ENCODE measurements at places on chromosomes 11 and 22.
A peak's percentile ranks its signal among the peaks of the same experiment; 100 is the strongest.

GRCh38 chr11:11407763-11408084 lies 54.7 kb upstream of the CSNK2A3 start:
- no peaks in the 10 kb centered on the region for H3K4me1 ChIP-seq
- no peak overlapping the region for H3K4me3 ChIP-seq
- no peak overlapping the region for H3K27ac ChIP-seq

DNA sequence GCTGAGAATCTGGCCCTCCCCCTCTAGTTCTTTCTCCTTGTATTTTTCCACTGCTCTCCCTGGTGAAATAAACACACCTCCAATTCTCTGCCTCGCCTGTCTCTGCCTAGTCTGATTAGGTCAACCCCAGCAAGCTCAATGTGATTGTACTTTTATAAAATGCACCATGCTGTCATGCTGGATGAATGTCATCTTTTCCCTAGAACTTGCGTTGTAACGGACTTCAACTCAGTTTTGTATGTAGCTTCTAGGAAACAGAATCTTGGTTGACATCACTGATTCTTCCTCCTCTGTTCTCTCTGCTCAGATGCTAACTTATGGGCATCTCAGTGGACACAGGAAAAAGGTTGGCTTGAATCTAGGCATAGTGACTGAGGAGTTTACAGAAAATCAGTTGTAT lies 261.9 kb upstream of the ISX start:
- peaks cover 7% of the 10 kb centered on the region for H3K27me3 ChIP-seq
- H3K27ac ChIP-seq: no peak overlapping the region
- H3K4me3 ChIP-seq: no peak overlapping the region
- H3K4me1 ChIP-seq: no peaks in the 10 kb centered on the region
- no peaks in the 10 kb centered on the region for H3K36me3 ChIP-seq
- no peak for DNase-seq

- H3K36me3 ChIP-seq: no peaks in the 10 kb centered on the region
- no peak overlapping the region for H3K27ac ChIP-seq
- no peaks in the 10 kb centered on the region for H3K4me1 ChIP-seq
- no peak overlapping the region for H3K4me3 ChIP-seq
- no peak for DNase-seq
Observed at GRCh38 chr11:75151346-75152047, 590 bp downstream of the SLCO2B1 start.

- no peak for DNase-seq
- peaks cover 8% of the 10 kb centered on the region for H3K27me3 ChIP-seq
- H3K27ac ChIP-seq: no peak overlapping the region
- H3K4me3 ChIP-seq: no peak overlapping the region
Observed at GRCh38 chr22:30211124-30211820, 35.3 kb downstream of the LIF start.

- H3K4me3 ChIP-seq: no peak overlapping the region
- H3K27me3 ChIP-seq: no peaks in the 10 kb centered on the region
- no peak overlapping the region for H3K27ac ChIP-seq
- DNase-seq: no peak
- H3K4me1 ChIP-seq: no peaks in the 10 kb centered on the region
Observed at GRCh38 chr11:61627850-61628661, 47.2 kb upstream of the SYT7 start.

DNA sequence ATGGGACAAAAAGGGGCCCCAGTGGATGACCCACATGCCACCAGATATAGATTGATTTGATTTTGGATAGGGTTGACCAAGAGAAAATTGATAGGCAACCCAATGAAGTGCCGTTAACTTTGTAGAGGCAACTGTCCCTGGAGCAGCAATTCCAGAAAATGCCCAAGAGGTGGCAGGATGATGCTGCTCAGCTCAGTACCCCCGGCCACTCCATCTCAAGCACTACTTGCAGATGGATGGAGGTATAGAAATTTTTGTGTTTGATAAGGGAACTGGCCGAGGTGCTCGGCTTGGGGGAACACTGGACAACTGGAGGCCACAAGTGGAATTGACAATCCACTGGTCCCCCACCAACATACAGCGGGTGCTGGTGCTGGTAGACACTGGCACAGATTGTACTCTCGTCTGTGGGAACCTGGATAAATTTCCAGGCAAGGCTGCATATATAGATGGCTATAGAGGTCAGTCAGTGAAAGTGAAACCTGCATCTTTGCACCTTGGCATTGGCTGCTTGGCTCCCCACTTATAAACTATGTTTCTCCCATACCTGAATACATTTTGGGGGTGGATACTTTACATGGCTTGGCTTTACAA lies 86.3 kb downstream of the CCDC83 start:
- peaks cover 16% of the 10 kb centered on the region for H3K4me1 ChIP-seq
- no peaks in the 10 kb centered on the region for H3K36me3 ChIP-seq
- H3K27me3 ChIP-seq: no peaks in the 10 kb centered on the region
- H3K27ac ChIP-seq: no peak overlapping the region
- H3K4me3 ChIP-seq: no peak overlapping the region

DNA sequence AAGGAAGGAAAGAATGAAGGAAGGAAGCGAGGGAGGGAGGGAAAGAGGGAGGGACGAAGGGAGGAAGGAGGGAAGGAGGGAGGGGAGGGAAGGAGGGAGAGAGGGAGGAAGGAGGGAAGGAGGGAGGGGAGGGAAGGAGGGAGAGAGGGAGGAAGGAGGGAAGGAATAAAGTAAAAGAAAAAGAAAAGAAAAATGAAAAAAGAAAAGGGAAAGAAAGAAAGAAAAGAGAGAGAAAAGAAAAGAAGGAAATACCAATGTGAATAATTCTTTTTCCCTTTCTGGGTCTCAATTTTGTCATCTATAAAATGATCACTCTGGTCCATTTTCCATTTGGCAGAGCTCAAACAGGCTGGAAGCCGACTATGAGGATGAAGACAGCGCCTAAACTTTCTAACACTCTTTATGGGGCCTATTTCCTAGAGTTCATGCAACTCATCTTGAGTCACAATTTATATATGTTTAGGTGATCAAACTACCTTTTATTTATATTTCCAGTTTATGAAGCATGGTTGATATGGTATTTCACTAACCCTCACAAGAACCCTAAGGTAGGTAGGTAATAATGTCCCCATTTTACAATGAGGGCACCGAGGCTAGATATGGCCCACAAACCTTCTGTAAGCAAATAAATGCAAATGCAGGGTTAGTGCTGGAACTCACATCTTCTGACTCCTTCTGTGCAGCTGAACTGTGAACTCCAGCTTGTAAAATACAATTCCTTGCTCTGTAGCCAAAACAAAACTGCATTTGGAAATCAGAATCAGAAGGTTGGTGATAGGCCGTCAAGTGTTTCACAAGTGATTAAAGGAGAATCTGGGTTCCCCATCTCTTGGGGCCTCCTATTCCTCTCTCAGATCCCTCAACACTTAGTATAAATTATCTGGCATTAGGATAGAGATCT lies 434.3 kb downstream of the ETS1 start:
- peaks cover 4% of the 10 kb centered on the region for H3K4me1 ChIP-seq
- no peaks in the 10 kb centered on the region for H3K36me3 ChIP-seq
- no peak overlapping the region for H3K4me3 ChIP-seq
- H3K27me3 ChIP-seq: no peaks in the 10 kb centered on the region

- peaks cover 4% of the 10 kb centered on the region for H3K27me3 ChIP-seq
- H3K36me3 ChIP-seq: no peaks in the 10 kb centered on the region
- no peak overlapping the region for H3K4me3 ChIP-seq
- H3K27ac ChIP-seq: no peak overlapping the region
- H3K4me1 ChIP-seq: no peaks in the 10 kb centered on the region
Observed at GRCh38 chr11:129352676-129353075, 23.0 kb upstream of the BARX2 start.

- H3K4me3 ChIP-seq: peak overlapping the region; percentile 93
- peaks cover 37% of the 10 kb centered on the region for H3K4me1 ChIP-seq
- H3K27ac ChIP-seq: peak overlapping the region; percentile 95
- peaks cover 8% of the 10 kb centered on the region for H3K27me3 ChIP-seq
- peaks cover 12% of the 10 kb centered on the region for H3K36me3 ChIP-seq
Observed at GRCh38 chr22:49826603-49827270, 936 bp downstream of the BRD1 start.

- H3K27me3 ChIP-seq: no peaks in the 10 kb centered on the region
- H3K4me1 ChIP-seq: no peaks in the 10 kb centered on the region
- no peak overlapping the region for H3K4me3 ChIP-seq
- no peak overlapping the region for H3K27ac ChIP-seq
Observed at GRCh38 chr11:1122664-1123002, 35.1 kb upstream of the MUC5AC start.

GRCh38 chr11:36253238-36253637 lies 36.0 kb downstream of the COMMD9 start:
- no peaks in the 10 kb centered on the region for H3K4me1 ChIP-seq
- no peak overlapping the region for H3K4me3 ChIP-seq
- no peak for DNase-seq
- no peak overlapping the region for H3K27ac ChIP-seq

- H3K27me3 ChIP-seq: peaks cover 13% of the 10 kb centered on the region
Observed at GRCh38 chr22:28810821-28811491, 10.6 kb upstream of the XBP1 start.

DNA sequence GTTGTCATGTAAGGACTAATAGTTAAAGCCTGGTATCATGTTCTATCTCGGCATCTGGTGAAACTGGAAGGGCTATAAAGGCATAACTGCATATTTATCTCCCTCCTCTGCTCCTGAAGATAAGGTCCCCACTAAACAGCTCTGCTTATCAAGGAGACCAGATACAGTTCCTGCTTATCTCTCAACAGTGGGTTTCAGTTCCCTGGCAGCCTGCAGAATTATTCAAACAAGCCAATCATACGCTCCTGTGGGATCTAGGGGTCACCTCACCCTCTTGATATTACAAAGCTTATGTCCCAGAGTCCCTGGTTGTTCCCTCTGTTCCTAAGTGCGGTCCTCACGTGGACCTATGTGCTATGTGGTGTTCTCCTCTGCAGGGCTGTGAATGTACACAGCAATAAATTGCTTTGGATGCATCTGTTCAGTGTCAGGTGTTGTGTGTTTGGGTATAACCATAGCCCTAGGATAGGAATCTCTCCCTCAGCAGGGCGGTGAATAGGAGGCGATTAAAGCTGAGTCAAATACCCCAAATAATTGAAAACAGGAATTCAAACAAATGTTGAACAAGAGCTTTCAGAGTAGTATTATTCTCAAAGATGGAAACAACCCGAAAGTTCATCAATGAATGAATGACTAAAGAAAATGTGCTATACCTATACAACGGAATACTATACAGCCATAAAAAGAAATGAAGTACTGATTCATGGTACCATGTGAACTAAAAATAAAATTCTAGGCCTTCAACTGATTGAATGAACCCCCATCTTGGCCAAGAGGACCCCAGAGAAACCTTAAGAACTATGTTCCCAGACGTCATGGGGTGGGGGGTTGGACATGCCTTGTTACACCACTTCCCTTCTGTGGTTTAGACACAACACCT lies 3.1 kb upstream of the OOSP4A start:
- H3K4me1 ChIP-seq: no peaks in the 10 kb centered on the region
- no peaks in the 10 kb centered on the region for H3K36me3 ChIP-seq
- H3K27ac ChIP-seq: no peak overlapping the region
- no peaks in the 10 kb centered on the region for H3K27me3 ChIP-seq
- no peak for DNase-seq
- H3K4me3 ChIP-seq: no peak overlapping the region

DNA sequence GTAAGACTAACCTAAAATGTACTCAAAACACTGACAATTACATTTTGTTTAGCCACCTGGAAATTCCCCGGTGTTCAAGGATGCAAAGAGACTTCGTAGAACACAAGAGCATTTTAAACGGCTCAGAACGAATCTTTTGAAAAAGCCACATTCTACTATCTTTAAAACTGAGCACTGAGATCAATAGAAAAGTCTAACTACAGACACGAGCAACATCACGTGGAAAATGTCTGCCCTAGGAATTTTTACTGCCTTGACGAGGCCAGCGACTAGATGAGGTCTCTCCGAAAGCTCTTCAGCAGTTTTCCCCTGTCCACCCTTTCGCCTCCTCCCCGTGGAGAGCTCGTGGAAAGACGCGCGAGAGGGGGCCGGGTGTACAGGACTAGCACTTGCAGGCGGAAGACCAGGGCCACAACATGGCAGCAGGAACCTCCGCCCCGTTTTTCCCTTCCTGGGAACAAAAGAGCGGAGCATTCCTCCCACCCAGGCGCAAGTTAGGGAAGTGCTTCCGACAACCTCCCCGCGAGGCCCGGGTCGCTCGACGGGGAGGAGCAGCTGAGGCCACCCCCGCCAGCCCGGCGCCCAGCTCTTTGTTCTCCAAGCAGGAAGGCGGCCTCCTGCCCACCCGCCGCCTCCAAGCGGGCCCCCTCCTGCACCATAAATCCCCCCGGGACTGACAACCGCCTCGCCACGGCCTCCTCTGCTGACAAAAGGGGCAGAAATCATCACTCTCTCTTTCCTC lies 1.1 kb downstream of the EIF4G2 start:
- H3K4me3 ChIP-seq: peak overlapping the region; percentile 98
- H3K4me1 ChIP-seq: peaks cover 44% of the 10 kb centered on the region
- H3K27ac ChIP-seq: peak overlapping the region; percentile 88
- peaks cover 21% of the 10 kb centered on the region for H3K36me3 ChIP-seq

DNA sequence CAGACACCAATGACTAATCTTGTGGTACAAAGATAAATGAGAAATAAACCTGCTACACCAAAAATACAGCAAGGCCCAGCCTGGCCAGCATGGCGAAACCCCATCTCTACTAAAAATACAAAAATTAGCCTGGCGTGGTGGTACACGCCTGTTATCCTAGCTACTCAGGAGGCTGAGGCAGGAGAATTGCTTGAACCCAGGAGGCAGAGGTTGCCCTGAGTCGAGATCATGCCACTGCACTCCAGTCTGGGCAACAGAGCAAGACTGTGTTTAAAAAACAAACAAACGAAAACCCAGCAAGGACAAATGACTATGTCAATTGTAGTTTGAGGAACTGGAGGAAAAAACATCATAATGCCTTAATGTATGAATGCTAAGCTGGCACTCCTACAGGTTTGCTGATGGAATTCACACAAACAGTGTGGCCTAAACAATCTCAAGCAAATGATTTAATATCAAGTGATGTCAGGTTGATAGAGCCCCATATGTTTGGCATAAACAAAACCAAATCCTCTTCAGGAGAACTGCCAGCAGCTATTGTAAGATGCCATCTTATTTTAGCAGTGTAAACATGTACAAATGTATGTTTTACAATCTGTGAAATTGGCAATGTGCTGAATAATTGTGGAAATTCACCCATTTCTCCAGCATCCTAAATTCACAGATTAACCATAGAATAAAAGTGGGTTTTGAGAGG lies 20.0 kb downstream of the MMP7 start:
- DNase-seq: no peak
- no peak overlapping the region for H3K4me3 ChIP-seq
- no peak overlapping the region for H3K27ac ChIP-seq
- H3K36me3 ChIP-seq: no peaks in the 10 kb centered on the region

- no peak overlapping the region for H3K4me3 ChIP-seq
- no peaks in the 10 kb centered on the region for H3K4me1 ChIP-seq
- H3K27me3 ChIP-seq: peaks cover 2% of the 10 kb centered on the region
- H3K36me3 ChIP-seq: peaks cover 12% of the 10 kb centered on the region
Observed at GRCh38 chr11:121733858-121734257, 281.1 kb upstream of the SORL1-AS1 start.

- H3K4me1 ChIP-seq: peaks cover 7% of the 10 kb centered on the region
- no peak overlapping the region for H3K27ac ChIP-seq
Observed at GRCh38 chr11:45336136-45336535, 50.0 kb upstream of the SYT13 start.

- peaks cover 1% of the 10 kb centered on the region for H3K27me3 ChIP-seq
- no peak overlapping the region for H3K27ac ChIP-seq
- no peak overlapping the region for H3K4me3 ChIP-seq
- DNase-seq: no peak
- no peaks in the 10 kb centered on the region for H3K4me1 ChIP-seq
Observed at GRCh38 chr11:91921974-91922373, 302.6 kb upstream of the FAT3 start.
